EL (cell line): ENCODE measurements at places on chromosomes 1 and 21.

GRCh38 chr1:222736470-222736869, 532 bp upstream of the FAM177B start:
- DNase-seq = no peak

DNA sequence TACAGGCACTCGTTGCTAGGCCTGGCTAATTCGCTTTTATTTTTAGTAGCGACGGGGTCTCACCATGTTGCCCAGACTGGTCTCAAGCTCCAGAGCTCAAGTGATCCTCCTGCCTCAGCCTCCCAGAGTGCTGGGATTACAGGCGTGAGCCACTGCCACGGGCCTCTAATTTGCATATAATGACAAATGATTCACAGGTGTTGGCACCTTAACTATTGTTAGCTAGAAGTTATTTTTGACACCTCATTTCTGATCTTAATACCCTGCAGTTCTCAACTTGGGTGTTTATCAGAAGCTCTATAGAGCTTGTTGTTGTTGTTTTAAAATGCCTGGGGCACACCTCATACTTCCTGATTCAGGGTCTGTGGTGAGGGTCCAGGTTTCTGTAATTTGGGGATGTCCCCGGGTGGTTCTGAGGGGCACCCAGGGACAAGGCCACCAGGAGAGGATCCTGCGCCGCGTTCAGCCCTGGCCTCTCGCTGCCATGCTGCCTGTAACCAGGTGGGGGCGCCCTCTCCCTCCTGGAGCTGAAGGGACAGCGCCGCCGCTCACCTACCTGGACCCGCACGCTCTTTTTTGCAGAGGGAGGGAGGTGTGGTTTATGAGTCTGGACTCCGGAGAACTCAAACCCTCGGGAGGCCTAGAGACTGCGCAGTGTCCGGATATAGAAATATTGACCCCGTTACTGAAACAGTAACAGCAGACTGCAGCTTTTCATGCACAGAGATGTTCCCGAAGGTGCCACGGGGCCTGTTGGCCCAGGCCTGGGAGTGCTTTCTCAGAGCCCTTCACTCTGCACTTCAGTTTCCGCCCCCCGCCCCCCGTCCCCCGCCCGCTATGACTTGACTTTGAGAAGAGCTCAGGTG, 23.0 kb upstream of the NEK2 start:
- peak; percentile 56 for DNase-seq

DNA sequence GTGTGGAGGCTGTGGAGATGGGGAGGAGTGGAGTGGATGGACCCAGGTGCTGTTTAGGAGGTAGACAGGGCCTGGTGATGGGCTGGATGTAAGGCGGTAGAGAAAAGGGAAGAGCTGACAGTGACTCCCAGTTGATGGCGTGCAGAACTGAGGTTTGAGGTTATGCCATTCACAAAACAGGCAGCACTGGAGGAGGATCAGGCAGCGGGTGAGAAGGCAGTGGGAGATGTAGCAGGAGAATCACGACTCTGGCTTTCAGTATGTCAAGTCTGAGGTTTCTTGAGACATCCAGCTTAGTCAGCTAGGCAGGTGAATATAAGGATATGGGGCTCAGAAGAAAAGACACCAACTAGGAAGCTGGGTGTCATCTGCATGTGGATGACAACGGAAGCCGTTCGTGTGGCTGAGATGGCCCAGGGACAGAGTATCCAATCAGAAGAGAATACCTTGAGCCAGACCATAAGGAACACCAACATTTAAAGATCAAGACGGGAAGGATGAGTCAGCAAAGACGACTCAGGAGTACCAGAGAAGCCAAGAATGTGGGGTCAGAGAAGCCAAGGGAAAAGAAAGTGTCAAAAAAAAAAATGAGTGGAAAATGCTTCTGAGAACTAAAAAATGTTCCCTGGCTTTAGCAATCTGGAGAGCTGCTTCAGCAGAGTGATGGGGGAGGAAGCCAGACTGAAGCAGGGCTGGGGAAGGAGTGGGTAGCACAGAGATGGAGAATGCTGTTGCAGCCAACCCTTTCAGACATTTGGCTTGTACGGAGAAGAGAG, 15.2 kb downstream of the LRRN2 start:
- peak; percentile 73 for DNase-seq

DNA sequence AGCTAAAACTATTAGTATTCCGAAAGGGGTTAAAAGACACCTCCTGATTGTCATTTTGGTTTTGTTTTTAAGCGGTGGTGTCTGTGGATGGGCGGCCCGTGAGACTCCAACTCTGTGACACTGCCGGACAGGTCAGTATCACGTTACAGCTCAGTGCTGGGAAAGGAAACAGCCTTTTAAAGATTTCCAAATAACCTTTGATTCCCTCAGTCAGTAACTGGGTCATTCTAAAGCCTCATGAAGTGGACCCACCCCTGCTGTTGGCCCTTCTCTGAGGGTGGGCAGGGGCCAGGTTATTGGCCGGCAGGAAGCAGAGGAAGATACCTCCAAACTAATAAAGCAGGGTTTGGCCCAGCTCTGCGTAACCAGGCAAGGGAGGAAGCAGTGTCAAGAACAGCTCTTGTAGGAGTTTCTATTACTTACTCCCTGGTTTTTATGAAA, 2.3 kb downstream of the RHOU start:
- no peak for DNase-seq
